Stimulated activated CD4-positive, alpha-beta T cell treated with anti-CD3 and anti-CD28 coated beads, TNF-alpha, amount 100 ng/mL, for 1 hour (primary cell): ENCODE measurements at places on chromosomes 2 and 18.

DNA sequence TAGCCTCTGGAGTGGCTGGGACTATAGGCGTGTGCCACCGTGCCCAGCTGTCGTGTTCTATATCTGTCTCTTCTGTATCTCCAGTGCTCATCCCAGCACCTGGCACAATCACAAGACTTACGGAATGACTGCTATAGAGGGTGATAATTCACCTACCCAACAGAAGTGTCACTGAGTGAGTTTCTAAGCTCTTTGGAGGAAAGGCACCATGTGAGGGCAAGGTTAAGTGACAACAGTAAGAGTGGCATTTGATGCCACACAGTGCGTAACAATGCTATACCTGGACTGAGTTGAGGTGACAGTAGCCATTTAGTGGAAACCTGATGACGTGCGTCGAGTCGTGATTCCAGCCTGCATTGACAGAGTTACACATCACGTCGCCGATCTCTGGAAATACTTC, 89.0 kb downstream of the KCTD1 start:
- no peak for DNase-seq

GRCh38 chr2:77034445-77034844, 487.7 kb downstream of the LRRTM4 start:
- no peak for DNase-seq

GRCh38 chr2:239293775-239294430, 106.9 kb downstream of the HDAC4 start:
- no peak for DNase-seq

- no peak for DNase-seq
These were observed 172.0 kb downstream of the ZFP36L2 start for GRCh38 chr2:43054367-43054766.

- DNase-seq: no peak
These were observed 368.6 kb downstream of the GRB14 start for GRCh38 chr2:164252568-164253287.

DNA sequence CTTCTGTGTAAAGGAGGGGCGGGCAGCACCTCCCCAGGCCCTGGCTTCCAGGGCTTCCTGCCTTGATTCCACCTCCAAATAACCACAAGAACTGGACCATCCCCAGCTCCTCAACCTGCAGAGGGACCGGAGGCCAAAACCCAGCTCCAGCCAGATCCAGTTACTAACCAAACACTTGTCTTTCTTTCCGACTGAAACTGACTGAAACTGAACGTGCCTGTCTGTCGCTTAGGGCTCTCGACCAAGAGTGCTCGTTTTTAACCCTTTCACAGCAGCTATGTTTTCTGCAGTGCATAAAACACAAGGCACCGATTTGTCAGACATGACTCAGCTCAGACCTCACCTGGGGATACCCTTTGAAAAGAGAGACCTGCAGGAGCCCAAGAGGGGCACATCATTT, 249.9 kb upstream of the SIX2 start:
- no peak for DNase-seq

- DNase-seq: no peak
These were observed 365.5 kb downstream of the FIGN start for GRCh38 chr2:163370169-163370886.

DNA sequence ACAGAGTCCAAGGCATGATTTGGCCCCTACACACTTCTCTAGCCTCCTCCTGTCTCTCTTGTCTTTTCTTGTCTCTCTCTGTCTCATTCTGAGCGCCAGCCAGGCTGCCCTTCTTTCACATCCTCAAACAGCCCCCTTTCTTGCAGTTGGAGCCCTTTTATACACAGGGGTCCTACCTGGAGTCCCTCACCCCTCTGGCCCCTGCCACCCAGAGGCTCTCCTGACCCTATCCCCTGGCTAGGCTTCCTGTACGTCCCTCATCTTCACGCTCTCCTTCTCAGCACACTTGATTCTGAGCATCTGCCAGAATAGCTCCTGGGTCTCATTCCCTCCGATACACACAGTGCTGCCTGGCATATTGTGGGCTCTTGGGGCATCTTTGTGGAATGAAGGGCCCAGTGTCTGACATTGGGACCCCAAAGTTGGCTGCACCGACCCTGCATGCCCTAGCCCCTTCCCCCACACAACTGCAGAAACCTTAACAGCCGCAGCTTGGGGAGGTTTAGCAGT, 261.9 kb downstream of the DYSF start:
- no peak for DNase-seq

DNA sequence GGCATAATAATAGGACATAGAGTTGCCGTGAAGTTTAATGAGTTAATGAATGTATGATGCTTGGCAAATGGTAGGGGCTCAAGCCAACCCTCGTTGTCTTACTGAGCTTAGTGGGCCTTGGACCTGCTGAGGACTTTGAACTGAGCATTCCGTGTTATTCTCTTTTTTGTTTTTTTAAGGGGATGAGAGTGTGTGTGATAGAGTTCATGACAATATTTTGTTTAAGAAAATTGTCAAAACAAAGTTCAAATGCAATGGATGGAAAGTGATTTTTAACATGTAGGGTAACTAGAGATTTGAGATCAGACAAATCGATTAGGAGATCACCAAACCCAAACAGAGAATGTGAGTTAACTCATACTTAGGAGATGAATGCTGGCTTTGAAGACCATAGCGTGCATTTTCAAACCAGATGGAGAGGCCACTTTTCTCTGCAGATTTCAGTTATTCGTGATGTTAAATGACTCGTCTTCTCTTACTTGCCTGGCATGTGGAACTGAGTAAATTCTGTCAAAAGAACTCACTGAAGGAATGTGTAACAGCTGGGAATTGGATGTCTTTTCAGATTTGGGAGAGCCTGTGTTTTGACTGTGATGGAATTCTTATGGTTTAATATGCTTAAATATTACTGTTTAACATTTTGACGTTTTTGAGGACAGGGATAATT, 88.7 kb downstream of the NEDD4L start:
- no peak for DNase-seq

DNA sequence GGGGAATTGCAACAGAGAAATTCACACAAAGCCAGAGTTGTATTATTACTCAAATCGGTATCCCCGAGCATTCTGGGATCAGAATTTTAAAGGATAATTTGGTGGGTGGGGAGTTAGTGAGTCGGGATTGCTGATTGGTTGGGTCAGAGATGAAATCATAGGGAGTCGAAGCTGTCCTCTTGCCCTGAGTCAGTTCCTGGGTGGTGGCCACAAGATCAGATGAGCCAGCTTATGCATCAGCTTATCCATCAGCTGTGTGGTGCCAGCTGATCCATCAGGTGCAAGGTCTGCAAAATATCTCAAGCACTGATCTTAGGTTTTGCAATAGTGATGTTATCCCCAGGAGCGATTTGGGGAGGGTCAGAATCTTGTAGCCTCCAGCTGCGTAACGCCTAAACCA, 34.3 kb upstream of the ITM2C start:
- no peak for DNase-seq

DNA sequence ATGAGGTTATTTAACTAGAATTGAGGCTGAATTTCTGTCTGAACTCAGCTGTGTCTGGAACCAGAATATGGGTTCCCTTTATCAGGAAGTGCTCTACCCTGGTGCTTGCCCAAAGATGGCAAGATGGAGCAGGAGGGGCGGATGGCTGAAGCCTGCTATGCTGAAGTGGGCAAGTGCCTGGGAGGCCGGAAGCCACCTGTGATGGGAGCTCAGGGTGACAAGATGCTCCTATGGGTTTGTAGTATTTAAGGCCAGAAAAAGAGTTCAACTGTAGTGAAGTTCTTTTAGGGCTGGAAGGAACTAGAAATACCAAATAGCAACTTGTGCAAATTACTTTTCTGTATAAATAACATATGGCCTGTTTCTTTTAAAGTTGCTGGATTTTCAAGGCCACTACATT, 808.9 kb upstream of the RAB6C start:
- no peak for DNase-seq

- DNase-seq: no peak
These were observed 114.6 kb upstream of the ARHGAP28 start for GRCh38 chr18:6614952-6615351.

GRCh38 chr2:2655453-2656114, 324.5 kb upstream of the MYT1L start:
- no peak for DNase-seq

DNA sequence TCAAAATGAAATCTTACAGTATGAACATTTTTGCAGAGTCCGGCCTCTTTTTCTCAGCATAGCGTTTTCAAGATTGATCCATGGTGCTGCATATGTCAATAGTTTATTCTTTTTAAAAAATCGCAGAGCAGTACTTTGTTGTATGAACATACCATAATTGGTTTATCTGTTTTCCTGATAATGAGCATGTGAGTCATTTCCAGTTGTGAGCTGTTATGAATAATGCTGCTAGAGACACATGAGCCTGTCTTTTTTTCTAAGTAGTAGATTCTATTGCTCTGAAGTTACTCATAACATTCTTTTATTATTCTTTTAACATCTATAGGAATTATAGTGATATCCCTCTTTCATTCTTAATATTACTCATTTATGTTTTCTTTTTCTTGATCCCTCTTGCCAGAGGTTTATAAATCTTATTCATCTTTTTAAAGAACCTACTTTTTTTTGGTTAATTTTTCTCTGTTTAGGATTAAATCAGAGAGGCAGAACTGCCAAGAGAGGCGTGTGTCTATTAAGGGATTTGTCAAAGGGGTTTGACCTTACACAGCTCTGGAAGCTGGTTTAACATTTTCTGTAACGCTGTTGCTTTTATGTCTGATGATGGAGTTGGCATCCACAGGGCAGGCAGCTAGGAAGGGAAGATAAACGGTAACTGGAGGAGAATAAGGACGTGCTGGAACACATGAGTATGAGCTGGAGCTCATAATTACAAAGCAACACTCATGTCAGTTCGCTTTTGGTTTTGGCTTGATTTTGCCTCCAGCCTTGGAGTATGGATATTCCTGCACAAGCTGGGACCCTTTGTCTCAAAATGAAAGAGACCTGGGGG, 47.4 kb downstream of the MGAT5 start:
- DNase-seq: no peak

DNA sequence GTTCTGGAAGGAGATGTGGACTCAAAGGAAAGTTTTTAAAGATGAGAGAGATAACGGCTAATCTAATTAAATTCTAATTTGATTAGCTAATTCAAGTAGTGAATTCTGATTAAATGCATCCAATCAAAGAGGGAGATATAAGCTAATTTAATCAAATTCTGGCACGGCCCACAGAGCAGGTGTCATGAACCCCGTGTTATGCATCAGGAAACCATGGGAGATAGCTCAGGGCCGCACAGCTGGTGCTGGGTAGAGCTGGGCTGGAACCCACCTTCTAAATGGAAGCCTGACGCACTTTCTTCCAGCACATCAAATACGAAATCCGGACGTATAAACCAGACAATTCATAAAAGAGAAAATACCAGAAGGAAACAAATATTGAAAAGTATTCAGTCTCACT, 57.2 kb downstream of the GREB1 start:
- no peak for DNase-seq
